Left colon (tissue), 2 donors: ENCODE measurements at places on chromosomes 11 and 22.

DNA sequence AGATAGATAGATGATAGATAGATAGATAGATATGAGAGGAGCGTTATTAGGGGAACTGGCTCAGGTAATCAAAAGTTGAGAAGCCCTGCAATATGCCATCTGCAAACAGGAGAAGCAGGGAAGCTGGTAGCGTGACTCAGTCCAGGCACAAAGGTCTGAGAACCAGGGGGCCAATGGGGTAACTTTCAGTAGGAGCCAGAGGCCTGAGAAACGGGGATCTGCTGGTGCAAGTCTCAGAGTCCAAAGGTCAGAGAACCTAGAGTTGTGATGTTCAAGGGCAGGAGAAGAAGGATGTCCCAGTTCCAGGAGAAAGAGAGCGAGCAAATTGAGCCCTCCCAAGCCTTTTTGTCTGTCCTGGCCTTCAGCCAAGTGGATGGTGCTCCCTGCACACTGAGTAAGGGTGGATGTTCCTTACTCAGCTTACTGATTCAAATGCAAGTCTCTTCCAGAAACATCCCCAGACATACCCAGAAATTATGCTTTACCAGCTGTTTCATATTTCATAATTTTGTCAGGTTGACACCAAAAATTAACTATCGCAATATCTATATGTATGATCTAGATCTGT, 87.8 kb upstream of the SLC22A12 start:
- no peak for DNase-seq

GRCh38 chr11:79212741-79213190, 228.1 kb downstream of the TENM4 start:
- no peak for DNase-seq

DNA sequence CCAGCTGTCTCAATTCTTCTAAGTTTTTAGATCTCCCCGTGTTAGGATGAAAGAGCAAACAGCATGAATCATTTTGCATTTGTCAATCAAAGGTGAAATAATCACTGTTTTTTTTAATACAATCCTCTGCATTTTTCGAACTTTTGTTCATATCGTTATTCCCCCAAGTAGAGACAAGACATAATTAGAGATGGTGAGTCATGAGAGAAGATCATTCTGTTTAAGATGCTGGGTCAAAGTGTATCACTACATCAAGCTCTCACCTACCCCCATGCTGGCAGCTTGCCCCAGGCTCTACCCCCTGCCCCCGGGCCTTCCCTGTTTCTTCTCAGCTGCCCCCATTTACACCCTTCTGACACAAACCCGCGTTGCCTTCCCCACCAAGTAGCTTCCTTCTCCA, 30.5 kb upstream of the MYO18B start:
- no peak for DNase-seq

- DNase-seq, result no peak
Observed at GRCh38 chr22:36541831-36542411, 13.0 kb upstream of the EIF3D start.

GRCh38 chr11:106690923-106691322, 327.4 kb downstream of the GUCY1A2 start:
- DNase-seq, result no peak

DNA sequence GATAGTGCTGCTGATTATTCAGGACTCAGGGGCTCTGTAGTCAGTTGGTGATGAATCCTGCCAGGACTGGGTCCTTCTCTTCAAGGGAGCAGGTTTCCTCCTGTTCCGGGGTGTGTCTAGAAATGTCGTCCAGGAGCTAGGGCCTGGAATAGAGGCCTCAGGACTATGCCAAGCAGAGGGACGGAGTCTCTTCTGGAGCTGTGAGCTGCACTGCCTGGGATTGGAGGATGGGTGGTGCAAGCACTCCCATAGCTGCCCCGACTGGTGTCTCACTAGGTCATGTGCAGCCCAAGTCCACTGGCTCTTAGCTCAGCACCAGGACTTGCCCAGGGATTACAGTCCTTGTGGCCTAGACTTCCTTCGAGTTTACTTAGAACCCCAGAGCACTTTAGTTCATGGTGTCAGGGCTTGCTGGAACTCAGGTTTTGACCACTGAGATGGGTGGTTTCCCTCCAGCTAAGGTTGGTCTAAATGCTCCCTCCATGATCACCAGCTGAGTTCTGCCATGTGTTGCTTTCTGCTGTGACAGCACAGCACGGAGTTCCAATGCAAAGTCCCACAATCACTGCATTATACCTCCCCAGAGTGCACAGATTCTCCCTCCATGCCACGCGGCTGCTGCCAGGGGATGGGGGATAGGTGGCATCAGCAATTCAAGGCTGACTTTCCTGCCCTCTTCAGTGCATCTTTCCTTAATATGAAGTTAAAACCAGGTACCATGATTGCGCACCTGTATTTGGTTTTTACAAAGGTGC, 42.6 kb upstream of the SHANK2 start:
- no peak for DNase-seq

- no peak for DNase-seq
Observed at GRCh38 chr11:7977232-7977917, 9.8 kb upstream of the EIF3F start.

DNA sequence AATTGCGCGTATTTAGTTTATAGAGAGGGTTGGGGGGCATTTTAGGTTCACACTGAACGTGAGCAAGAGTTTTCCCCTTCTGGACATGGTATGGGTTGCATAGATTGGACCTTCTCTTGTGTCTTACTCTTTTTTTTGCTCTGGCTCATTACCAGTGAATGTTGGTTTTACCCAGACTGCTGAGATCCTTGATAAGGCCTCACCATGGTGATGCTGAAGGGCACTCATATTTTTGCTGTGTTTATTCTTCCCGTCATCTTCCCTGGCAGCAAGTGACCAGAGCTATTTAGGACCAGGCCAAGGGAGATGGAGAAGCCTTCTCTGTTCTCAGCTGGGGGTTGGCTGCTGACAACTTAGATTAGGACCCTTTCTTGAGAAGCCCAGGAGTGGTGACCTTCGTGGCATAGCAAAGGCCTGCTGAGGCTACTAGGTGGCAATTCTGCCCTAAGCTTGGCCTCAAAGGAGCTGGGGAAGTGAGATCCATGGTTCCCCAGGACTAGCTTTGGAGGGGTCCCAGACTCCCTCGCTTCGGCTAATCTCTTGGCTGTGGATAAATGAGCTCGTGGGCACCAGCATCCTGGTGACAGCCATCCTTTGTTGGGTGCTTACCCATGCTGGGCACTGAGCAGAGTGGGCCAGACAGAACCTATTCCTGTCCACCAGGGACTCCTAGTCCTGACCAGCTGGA, 47.3 kb downstream of the GRIK4 start:
- DNase-seq, result no peak

DNA sequence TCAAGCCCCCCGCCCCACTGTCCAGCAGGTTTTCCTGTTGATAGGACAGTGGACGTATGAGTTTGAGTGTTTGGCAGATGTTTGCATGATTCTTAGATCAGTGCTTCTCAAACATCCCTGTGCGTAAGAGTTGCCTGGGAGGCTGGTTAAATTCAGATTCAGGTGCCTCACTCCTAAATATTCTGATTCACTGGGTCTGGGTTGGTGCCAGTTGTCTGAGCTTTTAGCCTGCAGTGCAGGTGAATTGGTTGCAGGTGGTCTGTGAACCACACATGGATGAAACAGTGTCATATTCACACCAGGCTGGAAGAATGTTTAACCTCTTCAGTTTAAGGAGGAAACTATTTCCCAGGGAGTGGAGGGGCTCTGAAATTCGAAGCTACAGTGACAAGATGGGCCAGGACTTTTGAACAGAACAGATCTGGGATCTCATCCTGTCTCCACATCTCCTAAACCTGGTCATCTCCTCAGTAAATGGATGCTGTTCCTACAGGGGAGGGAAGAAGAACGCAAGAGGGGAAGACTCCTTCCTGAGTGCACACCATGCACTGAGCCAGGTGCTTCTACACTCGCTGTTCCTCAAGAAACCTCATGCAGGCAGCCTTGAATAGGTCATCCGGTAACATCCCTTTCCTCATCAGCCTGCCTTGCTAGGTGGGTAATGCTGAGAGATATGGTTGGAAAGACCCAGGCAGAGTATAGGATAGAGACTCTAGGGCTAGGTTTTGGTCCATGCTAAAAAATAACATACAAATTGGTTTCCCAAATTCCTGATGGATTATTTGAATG, 47.8 kb downstream of the TEAD1 start:
- no peak for DNase-seq

- no peak for DNase-seq
Observed at GRCh38 chr11:62921573-62922188, 518 bp upstream of the CHRM1 start.

DNA sequence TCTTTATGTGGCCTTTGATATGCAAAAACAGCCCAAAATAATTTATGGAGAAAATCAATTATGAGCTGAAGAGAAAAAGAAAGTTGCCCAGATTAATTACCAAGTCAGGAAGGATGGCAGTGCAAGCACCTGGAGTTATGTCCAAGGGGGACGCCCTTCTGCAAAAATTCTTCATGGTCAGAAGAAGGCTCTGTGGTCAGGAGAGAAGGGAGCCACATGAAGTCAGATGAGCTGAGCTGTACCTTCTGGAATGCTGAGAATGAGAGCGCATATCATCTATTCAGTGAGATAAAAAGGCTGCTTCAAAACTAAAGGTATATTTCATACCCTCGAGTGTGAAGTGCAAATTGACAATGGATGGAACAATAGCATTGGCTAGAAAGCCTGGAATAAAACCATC, 607.4 kb downstream of the NTM start:
- no peak for DNase-seq

DNA sequence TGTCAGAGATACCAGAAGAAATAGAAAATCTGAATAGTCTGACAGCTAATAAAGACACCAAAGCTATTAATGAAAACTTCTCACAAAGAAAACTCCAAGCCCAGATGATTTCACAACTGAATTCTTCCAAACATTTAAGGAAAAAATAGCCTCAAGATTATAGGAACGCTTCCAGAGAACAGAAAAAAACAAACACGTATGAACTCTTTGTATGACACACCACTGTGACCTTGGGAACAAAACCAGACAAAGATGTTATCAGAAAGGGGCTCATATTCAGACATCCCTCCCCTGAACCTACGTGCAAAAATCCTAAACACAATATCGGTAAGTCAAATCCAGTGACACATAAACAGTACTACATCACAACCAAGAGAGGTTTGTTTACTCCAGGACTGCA, 23.5 kb downstream of the CERK start:
- no peak for DNase-seq

GRCh38 chr11:48005831-48006270, 25.5 kb downstream of the PTPRJ start:
- DNase-seq, result no peak

GRCh38 chr22:43867839-43868635, 5.7 kb upstream of the SULT4A1 start:
- DNase-seq, result no peak

DNA sequence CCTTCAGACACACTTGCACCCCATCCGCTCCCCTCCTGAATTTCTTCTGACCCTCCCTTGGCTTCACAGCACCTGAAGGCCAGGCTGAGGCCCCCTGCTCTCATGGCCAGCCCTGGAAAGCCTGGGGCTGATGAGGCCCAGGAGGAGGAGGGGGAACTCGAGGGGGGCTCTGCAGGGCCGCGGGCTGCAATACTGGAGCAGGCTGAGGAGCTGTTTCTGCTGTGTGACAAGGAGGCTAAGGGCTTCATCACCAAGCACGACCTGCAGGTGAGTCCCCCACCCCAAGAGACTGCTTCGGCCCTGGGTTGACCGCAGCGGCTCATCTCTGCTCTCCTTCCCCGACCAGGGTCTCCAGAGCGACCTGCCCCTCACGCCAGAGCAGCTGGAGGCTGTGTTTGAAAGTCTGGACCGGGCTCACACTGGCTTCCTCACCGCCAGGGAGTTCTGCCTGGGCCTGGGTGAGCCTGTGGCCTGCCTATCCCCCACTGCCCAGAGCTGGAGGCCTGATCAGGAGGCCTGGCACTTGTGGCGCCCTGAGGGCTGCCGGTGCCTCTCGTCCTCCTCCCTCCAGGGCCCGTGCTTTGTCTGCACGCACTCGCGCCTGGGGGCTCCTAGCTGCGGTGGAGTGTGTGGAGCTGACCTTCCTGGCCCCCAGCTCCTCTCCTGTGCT, 922 bp downstream of the CRACR2B start:
- DNase-seq, result peak; percentile 24

DNA sequence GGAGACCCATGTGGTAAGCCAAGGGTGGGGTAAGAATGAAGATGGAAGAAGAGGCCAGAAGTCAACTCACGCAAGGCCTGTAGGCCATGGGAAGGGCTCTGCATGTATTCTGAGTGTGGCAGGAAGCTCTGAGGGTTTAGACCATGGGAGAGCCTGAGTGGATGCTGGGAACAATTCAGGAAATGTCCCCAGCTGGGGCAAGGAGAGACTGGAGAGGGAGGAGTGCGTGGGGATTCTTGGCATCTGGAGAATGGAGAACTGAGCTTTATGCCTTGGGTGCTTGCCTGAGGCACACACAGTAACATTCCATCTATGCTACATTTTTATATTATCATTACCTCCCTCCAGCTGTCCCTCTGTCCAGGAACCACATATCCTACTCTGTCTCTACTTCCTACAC, 50.4 kb upstream of the CD82 start:
- DNase-seq, result no peak

GRCh38 chr11:134438542-134439537, 26.8 kb upstream of the B3GAT1 start:
- DNase-seq, result peak; percentile 41

DNA sequence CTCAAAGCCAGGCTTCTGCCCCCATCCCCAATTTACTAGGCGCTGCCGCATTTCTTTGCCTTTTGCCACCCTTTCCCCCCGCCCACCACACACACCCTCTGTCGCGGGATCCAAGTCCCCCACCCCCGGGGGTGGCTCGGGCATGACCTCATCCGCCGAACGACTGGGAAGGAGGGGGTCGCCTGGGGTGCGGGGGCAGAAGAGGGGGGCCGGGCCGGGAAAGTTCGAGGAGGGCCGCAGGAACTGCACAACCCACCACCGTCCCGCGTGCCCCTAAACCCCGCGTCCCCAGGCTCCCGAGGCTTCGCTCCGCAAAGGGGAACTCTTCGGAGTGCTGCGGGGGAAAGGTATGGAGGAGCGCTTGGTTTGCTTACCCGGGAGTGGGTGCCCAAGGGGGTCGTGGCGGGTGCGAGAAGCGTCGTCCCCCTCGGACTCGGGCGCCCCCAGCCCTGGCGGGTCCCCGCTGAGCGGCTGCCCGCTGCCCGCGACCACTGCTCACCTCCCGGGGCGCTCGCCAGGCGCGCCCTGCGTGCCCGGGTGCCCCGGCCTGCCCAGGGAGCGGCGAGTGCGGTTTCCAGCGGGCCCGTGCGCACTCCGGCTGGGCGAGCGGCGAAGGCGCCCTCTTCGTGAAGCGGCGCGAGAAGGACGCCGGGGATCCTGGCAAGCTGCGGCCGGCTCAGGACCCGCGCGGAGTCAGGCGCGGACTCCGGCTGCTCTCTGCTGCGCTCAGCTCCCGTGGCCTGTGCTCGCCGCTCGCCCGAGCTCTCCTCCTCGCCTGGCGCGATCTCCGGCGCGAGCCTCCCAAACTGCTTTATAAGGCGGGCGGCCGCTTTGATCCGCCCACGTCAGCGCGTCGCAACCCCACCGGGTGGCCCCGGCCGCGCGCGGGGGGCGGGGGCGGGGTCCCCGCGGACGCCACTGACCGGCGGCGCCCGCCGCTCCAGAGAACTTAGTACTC, 4.0 kb upstream of the WNT11 start:
- DNase-seq, result peak; percentile 60
